ENCODE measurements at places on chromosomes 3 and 15.

- no peak for DNase-seq
These were observed 35.9 kb downstream of the KY start for GRCh38 chr3:134614955-134615354.

DNA sequence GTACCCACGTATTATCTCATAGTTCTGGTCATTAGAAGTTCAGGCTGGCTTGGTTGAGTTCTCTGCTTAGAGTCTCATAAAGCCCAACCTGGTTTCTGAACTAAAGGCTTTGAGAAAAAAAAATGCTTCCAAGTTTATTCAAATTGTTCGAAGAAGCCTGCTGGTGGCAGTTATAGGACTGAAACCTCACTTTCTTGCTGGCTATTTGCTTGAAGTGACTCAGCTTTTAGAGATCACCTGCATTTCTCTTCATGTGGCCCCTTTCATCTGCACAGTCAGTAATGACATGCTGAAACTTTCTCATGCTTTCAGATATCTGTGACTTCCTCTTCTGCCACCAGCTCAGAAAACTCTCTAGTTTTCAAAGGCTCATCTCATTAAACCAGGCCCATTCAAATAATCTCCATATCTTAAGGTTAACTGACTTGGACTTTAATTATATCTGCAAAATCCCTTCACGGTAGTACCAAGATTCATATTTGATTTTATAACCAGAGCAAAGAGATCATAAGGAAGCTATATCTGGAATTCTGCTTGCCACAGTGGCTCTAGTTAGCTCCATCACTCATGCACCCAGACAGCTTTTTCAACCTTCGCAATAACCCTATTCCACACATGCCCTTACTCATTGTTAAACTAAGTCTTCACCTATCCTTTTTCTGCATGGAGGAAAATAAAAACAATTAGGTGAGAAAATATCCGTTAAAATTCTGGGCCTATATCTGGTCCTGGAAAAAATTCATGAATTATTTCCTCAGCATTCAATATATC lies 433.8 kb upstream of the CBLB start:
- peak; percentile 39 for DNase-seq

DNA sequence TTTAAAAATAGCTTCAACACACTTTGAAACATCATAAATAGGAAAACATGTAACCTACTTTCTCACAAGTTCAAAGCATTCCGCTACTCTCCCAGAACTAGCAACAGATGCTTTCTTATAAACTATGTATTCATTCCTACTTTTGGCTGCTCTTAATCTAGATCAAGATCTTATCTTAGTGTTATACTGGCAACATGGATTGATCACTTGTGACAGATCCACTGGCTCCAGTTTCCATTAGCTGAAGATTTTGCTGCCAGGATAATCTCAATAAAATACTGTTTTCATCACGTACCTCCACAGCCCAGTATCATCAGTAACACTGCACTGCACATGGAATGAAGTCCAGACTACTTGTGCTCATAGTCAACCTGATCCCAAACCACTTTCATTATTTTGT lies 491.7 kb upstream of the AGTR1 start:
- DNase-seq = no peak

- peak; percentile 55 for DNase-seq
These were observed 15.1 kb upstream of the TCAIM start for GRCh38 chr3:44323341-44323955.

GRCh38 chr15:63505842-63506222 lies 1.4 kb downstream of the USP3 start:
- no peak for DNase-seq
